ENCODE measurements at places on chromosomes 5 and 9. TPM values are rescaled to one million over a fixed set of nuclear protein-coding genes. Genes with fewer than 3 reads are reported as not detected.

The PCDH12 gene
- polyA plus RNA-seq = 38.2 TPM

The SPINK4 gene
- not detected for polyA plus RNA-seq

The FRRS1L gene
- polyA plus RNA-seq = 3.9 TPM

GRCh38 chr5:8844847-8845246 is 701.0 kb downstream of the SEMA5A start:
- no peak for DNase-seq

The DMRT2 gene
- polyA plus RNA-seq = 0.23 TPM

The WNT8A gene
- not detected for polyA plus RNA-seq

- no peak for DNase-seq
These were observed 86.3 kb downstream of the SLC44A1 start for GRCh38 chr9:105330755-105331154.

GRCh38 chr5:60257596-60258271 is 364.2 kb upstream of the PDE4D start:
- no peak for DNase-seq

The PCDHGA8 gene
- 0.68 TPM for polyA plus RNA-seq

DNA sequence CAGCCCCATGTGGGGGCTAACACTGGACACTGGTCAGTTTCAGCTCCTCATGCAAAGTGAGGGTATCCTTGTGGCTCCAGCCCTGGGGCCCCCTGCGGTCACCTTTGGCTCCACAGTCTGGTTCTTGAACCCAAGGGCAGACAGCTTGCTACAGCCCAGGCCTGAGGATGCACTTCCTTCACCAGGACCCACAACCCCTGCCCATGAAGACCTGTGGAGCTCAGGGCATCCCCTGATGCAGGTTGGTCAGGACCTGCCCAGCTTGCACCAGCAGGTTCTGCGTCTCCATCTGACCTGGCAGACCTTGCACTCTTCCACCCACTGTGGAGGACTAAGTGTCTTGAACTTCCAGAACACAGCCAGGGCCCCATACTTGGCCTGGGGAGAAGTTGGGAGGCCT is 3.7 kb upstream of the MRNIP start:
- no peak for DNase-seq

GRCh38 chr9:89000973-89001916 is 10.0 kb downstream of the S1PR3 start:
- peak; percentile 87 for DNase-seq

GRCh38 chr9:127566351-127567001 is 45.6 kb upstream of the STXBP1 start:
- DNase-seq = no peak

The ZNF462 gene
- polyA plus RNA-seq = 31.3 TPM

GRCh38 chr5:75823811-75824210 is 106.6 kb upstream of the POC5 start:
- DNase-seq = no peak

Measured in left lung (tissue), 14 donors.